Osteoblast (primary cell): ENCODE measurements at places on chromosomes 1 and 21.

GRCh38 chr1:184463680-184464079 is 76.9 kb downstream of the C1orf21 start:
- no peak for DNase-seq

DNA sequence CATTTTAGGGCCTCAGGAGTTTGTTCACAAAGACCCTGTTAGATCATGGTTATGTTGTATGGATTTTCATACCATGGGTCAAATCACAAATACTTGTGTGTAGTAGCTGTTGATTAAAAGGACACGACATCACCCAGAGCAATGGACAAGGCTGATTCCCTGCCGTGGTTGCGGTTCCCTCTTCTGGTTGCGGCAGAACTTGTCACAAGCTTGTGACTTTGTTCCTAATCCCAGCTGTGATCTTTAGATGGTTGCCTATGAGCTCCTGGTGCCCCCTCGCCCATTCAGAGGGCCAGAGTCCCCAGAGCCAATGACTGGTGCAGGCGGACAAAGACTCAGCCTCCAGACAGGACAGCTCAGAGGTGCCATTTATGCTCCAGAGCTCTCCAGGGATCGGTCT is 11.8 kb upstream of the SDHB start:
- no peak for DNase-seq

DNA sequence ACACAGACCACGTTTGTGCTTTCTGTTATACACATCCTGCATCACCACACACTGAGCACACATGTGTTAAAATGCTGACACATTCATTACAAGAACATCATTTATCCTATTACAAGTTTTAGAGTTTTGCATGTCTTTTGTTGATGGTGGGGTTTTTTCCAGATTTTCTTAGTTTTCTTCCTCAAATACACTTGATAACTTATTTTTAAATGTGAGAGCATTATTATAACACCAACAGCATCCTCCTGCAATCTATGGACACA is 67.3 kb downstream of the TGFBR3 start:
- DNase-seq: no peak

DNA sequence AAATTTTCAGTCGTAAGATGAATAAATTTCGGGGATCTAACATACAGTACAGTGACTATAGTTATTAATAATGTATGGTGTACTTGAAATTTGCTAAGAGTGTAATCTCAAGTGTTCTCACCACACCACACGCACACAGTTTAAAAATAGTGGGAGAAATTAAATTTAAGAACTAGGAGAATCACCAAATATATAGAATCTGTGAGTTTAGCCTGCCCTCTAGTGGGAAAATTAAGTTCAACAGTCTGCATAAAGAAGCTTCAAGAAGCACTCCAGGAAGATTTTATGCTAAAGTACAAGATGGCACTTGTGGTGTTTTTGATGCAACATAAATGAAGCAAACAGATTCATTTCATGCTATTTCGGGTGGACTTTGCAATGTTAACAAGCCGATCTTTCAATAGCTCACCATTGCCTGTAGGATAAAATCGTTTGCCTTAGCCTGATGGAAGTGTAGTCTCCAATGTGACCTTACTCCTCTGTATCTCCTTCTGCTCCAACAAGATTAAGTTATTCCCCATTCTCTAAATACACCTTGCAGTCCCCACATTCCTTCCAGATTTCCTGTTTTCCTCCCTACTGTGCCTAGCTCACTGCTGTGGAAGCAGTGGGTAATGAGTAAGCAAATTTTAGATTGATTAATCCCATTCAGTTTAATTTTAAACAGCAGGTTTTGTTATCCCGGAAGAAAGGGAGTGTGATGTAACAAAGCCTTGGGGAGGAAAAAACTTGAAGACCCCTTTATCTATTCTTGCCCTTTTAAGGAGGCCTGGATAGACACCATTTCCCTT is 8.7 kb upstream of the PIK3C2B start:
- no peak for DNase-seq

GRCh38 chr1:248714248-248714647 is 11.7 kb upstream of the OR14I1 start:
- DNase-seq: no peak

DNA sequence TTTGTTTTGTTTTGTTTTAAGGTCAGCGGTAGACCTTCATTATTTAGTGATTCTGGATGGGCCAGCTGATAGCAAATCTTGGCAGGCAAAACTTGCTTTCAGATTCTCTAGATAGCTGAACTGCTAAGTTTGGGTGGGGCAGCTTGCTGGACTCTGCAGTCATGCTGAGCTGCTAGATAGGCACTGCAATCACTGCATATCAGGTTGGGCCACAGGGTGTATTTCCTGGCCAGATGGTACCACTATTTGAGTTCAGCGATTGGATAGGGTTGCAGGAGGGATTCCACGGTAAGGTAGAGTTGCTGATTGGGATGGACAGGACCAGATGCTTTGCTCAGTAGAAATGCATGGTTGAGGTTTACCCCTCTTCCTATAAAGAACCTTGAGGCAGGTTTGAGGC is 579.3 kb upstream of the ADGRL4 start:
- DNase-seq: no peak

DNA sequence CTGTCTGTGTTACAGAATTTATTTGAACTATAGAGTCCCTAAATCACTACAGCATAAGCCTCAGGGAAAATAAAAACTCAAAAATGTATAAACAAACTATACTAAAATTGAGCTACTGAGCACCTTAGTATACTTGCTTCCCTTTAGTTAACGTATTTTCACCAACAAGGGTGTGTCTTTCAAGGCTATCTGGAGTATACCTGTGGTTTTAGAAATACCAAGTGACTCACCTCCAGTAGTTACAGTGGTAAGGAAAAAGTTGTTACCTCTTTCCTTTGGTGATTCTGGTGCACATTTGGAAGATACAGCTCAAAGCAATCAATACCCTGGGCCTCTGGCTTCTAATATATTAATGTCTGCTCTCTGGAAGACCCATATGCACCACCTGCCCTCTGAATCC is 68.0 kb upstream of the C1orf105 start:
- DNase-seq: no peak

DNA sequence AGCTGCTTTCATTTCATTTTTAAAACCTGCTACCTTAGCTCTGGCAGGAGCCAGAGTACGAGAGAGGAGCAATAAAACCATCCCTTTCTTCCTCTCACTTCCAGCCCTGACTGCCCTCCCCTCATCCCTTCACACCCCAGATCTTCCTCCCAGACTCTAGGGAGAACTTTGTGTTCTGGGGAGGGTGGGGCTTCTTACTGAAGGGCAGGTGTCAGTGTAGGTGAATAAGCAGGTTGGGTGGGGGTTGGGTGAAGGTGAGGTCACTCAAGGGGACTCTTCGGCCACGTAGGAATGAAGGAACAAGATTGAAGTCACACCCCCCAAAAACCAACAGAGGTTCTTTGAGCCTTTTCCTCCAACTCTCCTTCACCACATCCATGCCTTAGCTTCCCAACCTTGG is 88.9 kb downstream of the CD58 start:
- DNase-seq: no peak

DNA sequence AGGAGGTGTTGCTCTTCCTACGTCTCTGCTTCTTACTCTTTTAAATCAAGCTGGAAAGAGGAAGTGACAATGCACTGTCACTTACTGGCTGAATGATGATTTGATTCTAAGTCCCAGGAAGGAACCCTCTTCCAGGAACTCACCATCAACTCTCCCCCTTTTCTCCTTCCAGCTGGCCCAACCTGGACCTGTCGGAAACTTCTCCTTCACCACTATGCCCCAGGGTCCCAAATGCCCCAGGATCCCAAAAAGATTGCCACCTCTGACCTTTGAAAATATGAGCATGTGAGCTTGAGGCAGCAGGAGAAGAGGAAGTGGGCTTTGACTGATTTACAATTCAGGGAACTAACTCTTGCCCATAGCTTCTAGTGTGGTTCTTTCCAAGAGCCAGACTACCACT is 5.3 kb upstream of the ADAMTS5 start:
- no peak for DNase-seq

DNA sequence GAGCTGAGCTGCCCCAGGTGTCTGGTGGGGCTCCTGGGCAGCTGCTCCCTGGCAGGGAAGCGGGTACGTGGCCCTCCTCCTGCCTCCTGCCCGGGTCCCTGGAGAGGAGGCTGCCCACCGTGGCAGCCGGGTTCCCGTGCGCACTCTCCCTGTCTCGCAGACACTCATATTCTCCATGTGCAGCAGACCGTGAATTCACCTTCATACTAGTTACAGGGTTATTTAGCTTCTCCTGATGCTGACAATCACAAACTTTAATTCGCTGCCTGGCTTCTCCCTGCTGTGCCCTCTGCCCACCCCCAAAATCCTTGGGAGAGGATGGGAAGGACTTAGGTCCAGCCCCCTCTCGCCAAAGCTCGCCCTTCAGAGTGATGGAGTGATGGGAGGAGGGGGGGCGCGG is 95.3 kb downstream of the CASZ1 start:
- no peak for DNase-seq

- no peak for DNase-seq
Observed at GRCh38 chr1:45337630-45338325, 2.2 kb upstream of the TOE1 start.
